Psoas muscle (tissue), 8 donors: ENCODE measurements at places on chromosomes 3 and 15.

DNA sequence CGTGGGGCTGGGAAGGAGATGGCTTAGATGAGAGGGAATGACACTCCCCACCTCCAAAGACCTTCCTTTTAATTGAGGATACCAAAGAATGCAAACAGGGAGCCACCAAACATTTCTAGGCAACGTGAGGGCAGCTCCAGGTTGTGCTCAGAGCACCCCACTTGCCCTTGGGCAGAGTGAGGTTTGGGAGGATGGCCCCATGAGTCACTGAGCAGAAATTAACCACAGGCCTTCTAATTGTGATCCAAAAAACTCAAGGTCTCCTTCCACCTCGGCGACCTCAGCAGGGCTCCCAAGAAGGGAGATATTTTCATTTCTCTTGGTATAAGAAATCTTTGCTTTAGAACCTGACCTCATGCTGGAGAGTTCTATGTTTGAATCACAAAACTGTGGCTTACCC lies 305.0 kb upstream of the TPM1 start:
- no peak for DNase-seq

DNA sequence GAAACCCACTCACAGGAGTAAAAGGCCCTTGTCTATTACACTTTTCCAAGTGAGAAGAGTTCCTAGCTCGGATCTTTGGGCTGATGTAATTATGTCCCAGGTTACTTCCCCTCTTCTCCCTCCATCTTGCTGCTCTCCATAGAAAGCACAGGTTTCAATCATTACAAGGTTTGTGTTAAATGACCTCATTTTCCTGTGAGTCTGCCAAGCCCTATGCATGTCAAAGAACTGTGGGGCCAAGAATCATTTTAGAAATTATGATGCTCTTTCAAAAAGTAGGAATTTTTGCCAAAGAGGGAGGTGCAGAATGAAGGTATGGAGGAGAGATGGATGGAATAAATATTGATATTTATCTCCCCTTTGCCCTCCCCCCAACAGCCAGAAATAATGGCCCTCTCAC lies 129.3 kb upstream of the TPM1 start:
- no peak for DNase-seq

- no peak for DNase-seq
Observed at GRCh38 chr15:51218299-51218938, 120.0 kb downstream of the CYP19A1 start.

- no peak for DNase-seq
Observed at GRCh38 chr3:197444793-197445379, 110.9 kb downstream of the BDH1 start.

- DNase-seq, result no peak
Observed at GRCh38 chr3:112605285-112605684, 35.7 kb downstream of the CCDC80 start.

DNA sequence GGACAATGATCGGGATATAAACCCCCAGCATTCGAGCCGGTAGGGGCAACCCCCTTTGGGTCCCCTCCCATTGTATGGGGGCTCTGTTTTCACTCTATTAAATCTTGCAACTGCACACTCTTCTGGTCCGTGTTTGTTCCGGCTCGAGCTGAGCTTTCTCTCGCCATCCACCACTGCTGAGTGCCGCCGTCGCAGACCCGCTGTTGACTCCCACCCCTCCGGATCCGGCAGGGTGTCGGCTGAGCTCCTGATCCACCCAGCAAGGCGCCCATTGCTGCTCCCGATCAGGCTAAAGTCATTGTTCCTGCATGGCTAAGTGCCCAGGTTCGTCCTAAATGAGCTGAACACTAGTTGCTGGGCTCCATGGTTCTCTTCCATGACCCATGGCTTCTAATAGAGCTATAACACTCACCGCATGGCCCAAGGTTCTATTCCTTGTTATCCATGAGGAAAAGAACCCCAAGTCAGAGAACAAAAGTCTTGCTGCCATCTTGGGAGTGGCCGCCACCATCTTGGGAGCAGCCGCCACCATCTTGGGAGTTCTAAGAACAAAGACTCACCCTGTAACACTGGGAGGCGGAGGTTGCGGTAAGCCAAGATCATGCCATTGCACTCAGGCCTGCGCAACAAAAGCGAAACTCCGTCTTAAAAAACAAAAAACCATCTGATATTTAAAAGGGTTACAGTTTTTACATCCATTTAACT lies 11.2 kb upstream of the EHHADH start:
- no peak for DNase-seq

GRCh38 chr3:46276497-46277099 lies 34.3 kb downstream of the CCR3 start:
- DNase-seq, result peak; percentile 56

DNA sequence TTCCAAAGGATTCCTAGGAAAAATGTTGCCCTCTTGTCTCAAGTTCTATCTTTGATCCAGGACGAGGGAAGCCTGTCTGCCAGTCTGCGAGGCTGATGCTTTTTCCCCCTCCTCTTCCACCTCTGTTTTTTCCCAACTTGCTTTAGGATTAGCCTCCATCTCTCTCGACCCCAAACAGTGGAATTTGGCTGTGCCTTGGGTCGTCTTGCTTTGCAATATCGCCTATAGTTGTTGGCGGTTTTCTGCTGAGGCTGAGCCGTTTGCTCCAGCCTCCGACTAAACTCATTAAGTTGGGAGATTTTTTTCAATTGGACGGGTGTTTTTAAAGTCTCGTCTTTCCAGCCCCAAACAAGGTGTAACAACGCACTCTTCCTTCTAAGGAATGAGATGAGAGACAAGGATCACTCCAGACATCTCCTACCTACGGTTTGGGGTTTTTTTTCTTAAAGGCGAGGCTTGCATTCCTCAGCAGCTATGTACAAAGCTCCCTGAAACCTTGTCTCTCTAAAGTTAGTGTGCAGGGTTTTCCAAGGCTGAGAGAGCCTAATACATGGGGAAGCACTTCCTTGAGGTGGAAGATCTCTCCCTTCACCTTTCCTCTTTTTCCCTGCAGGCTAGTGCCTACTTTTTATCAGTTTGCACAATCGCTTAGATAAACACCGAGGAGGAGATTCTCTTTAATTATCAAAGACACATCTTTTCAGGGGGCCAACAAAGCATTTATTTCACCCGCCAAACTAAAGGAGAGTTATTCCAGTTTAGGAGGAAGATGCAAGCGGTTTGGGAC lies 4.8 kb upstream of the NR2F2 start:
- DNase-seq, result no peak
